ENCODE measurements at places on chromosomes 7 and 10. TPM values are rescaled to one million over a fixed set of nuclear protein-coding genes. Genes with fewer than 3 reads are reported as not detected.

WEE2 gene
- total RNA-seq: not detected

WDFY4 gene
- 0.37 TPM for total RNA-seq

MLLT10 gene
- total RNA-seq: 47.2 TPM

NUTM2B gene
- total RNA-seq: 0.73 TPM

- no peak for DNase-seq
- no peak overlapping the region for H3K27ac ChIP-seq
- no peaks in the 10 kb centered on the region for H3K36me3 ChIP-seq
Measured at GRCh38 chr7:43018446-43018845, 86.3 kb downstream of the MRPL32 start.

- no peak overlapping the region for H3K4me3 ChIP-seq
- DNase-seq: no peak
- no peaks in the 10 kb centered on the region for H3K36me3 ChIP-seq
- no peaks in the 10 kb centered on the region for H3K4me1 ChIP-seq
Measured at GRCh38 chr7:123787220-123788007, 38.6 kb upstream of the WASL start.

GRCh38 chr7:134828361-134828760 lies 48.9 kb downstream of the CALD1 start:
- no peaks in the 10 kb centered on the region for H3K4me1 ChIP-seq
- no peaks in the 10 kb centered on the region for H3K36me3 ChIP-seq
- H3K27me3 ChIP-seq: no peaks in the 10 kb centered on the region
- DNase-seq: no peak
- H3K4me3 ChIP-seq: no peak overlapping the region

DNA sequence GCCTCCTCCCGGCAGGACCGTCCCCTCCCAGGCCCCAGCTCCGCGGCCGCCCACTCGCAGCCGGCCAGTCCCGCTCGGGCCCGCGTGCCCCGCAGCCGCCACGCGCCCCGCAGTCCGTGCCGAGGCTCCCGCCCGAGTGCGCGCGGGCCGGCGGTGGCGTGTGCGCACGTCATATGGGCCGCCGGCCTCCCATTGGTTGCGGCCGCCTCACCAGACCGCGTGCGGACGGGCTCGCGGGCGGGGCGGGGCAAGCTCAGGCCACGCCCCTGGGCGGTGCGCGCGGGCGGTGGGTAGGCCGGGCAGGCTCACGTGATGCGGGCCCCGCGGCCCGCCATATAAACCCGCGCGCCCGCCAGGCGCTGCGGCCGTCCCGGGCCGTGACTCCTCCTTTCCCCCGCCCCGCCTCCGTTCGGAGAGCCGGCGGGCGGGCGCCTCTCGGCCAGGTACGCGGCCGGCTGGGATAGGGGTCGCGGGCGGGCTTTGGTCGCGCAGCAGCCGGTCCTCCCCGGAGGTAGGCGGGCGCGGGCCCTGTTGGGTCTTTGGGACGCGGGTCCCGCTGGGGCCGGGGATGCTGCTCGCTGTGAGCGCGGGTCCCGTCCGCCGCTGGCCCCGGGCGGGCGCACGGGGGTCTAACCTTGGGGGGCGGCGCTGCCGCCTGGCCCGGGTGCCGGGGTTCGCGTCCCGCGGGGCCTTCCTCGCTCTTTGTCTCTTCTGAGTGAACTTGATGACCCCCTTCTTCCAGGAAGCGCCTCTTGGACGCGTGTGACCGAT lies at the start of gene INSIG1:
Gene INSIG1 (plus strand): TSS at position 362 of the 771 bp plus-strand sequence. CDS start 408 bp downstream, at position 770.
- DNase-seq: peak; percentile 87
- peak within 1 kb of the TSS; percentile 89 for H3K4me3 ChIP-seq
- H3K27me3 ChIP-seq: peaks cover 3% of the 10 kb centered on the region
- H3K36me3 ChIP-seq: peaks cover 30% of the 10 kb centered on the region

GRCh38 chr10:36358736-36359135 lies 716.6 kb upstream of the FZD8 start:
- DNase-seq: no peak
- H3K36me3 ChIP-seq: no peaks in the 10 kb centered on the region
- H3K27ac ChIP-seq: no peak overlapping the region
- H3K4me1 ChIP-seq: no peaks in the 10 kb centered on the region
- no peaks in the 10 kb centered on the region for H3K27me3 ChIP-seq

DNA sequence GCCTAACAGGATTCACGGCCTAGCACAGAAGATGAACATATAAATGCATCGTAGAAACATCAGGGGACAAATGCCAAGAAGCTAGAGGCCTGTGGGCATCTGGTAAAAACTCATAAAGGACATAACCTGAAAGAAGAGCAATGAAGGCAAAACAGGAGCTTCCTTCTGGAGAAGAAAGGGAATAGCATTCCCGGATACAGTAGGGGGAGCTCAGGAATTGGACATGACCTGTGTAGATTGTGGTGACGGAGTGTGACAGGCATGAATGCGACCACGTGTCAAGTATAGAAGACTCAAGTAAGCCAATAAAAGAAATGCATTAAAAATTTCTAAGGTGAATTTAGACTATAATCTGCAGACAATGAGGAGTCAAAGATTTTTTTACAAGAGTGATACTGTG lies 270.1 kb downstream of the AGMO start:
- H3K4me3 ChIP-seq: no peak overlapping the region
- no peaks in the 10 kb centered on the region for H3K36me3 ChIP-seq
- no peak overlapping the region for H3K27ac ChIP-seq
- DNase-seq: no peak

GRCh38 chr10:108452533-108452932 lies 1288.0 kb upstream of the SORCS1 start:
- H3K27ac ChIP-seq: no peak overlapping the region
- no peaks in the 10 kb centered on the region for H3K36me3 ChIP-seq
- no peaks in the 10 kb centered on the region for H3K4me1 ChIP-seq
- no peaks in the 10 kb centered on the region for H3K27me3 ChIP-seq

GRCh38 chr7:138753610-138754009 lies 44.2 kb upstream of the TMEM213 start:
- no peaks in the 10 kb centered on the region for H3K27me3 ChIP-seq
- DNase-seq: no peak
- H3K36me3 ChIP-seq: no peaks in the 10 kb centered on the region
- peaks cover 75% of the 10 kb centered on the region for H3K4me1 ChIP-seq

DNA sequence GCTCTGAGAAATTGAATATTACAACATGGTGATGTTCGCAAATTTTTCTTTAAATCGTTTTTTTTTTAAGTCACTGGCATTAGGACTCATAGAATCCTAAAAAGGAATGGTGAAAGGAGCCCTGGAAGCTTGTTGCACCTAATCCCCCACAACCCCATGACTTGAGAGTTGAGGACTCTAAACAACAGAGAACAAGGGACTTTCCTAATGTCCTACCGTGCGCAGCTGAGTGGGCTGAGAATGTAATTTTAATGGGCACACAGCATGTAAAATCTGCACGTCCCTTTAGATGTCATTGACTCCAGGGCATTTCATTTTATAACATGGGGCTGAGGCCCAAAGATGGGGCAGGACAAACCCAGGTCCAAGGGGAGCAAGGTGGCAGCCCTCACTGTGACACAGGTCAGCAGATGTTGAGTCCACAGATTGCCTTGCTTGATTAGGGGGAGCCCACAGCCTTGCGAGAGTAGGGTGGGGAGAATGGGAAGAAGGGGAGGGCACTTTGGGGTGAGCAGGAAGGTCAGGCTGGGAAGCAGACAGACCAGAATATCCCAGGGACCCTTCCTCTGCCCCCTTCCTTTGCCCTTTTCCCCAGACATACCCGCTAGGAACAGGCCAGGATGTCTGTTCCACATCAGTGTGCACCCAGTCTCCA lies 208.4 kb upstream of the ZMIZ1 start:
- H3K27me3 ChIP-seq: no peaks in the 10 kb centered on the region
- H3K4me3 ChIP-seq: no peak overlapping the region
- no peaks in the 10 kb centered on the region for H3K4me1 ChIP-seq
- H3K27ac ChIP-seq: no peak overlapping the region

- no peak overlapping the region for H3K4me3 ChIP-seq
- no peaks in the 10 kb centered on the region for H3K36me3 ChIP-seq
- no peaks in the 10 kb centered on the region for H3K4me1 ChIP-seq
- H3K27ac ChIP-seq: no peak overlapping the region
- DNase-seq: no peak
Measured at GRCh38 chr10:70905071-70906021, 17.0 kb upstream of the PCBD1 start.

DNA sequence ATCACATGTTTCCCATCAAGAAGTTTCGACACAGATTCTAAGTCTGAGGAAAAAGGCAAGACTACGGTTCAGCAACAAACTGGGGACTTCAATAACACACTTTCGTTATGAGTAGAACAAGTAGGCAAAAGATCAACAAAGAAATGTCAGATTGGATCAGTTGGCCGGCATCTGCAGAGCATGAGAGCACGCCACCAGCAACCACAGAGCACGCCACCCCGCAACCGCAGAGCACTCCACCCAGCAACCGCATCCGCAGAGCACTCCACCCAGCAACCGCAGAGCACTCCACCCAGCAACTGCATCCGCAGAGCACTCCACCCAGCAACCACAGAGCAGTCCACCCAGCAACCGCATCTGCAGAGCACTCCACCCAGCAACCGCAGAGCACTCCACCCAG lies 89.7 kb upstream of the FAM20C start:
- H3K27me3 ChIP-seq: peaks cover 14% of the 10 kb centered on the region
- peak overlapping the region; percentile 74 for H3K27ac ChIP-seq
- peaks cover 9% of the 10 kb centered on the region for H3K4me1 ChIP-seq
- DNase-seq: no peak
- H3K36me3 ChIP-seq: peaks cover 2% of the 10 kb centered on the region

DNA sequence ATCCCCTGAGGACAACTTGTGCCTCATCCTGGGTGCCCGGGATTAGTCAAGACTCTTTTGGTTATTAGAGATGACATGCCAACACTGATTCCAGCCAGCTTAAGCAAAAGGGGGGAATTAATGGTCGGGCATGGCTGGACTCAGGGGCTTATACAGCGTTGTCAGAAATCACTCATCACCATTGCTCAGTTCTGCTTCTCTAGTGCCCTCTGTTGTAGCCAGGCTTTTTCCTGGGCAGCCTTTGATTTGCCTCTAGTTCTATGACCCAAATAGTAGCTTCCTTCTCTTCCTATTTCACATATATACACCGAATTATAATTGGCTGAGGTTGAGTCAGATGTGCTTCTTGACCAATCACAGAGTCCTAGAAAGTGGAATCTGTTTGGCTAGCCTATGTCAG lies 192.0 kb upstream of the HABP2 start:
- H3K4me3 ChIP-seq: no peak overlapping the region
- DNase-seq: no peak
- H3K27me3 ChIP-seq: peaks cover 4% of the 10 kb centered on the region
- H3K27ac ChIP-seq: no peak overlapping the region

DNA sequence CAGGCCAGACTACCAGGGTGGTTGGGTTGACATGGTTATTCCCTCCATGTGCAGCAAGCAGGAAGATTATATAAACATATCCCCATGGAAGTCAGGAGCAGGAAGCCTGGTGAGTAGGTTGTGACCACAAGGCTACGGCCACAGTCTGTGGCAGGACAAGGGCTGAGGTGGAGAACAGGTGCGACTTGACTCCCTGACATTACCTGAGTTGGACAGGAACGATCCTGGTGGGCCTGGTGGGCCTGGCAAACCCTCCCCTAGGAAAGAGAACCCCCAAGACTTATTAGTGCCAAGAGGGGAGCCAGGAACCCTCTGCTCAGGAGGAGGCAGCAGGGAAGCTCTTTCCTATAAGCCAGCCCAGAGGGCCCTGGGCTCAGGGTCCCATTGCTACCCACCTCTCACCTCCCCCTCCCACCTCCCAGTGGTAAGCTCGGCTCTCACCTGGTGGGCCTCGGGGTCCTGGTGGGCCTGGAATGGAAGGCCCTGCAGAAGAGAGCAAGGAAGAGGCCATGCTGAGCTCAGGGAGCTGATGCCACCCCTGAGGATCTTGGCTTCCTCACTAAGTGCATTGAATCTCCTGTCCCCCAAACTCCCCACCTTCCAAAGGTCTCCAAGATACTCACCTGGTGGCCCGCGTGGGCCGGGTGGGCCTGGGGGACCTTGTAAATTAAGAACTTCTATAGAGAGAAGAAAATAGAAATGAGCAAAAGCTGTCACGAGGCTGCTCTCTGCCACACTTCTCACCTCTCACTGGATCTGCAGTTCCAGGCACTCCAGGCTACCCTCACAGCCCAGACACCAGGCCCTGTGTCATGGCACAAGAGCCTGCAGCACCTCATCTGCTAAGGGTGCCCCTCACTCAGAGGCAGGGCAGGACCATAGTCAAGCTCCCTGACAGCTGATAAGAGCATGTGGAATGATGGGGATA lies 44.6 kb downstream of the COL17A1 start:
- DNase-seq: no peak
- H3K27me3 ChIP-seq: no peaks in the 10 kb centered on the region
- H3K4me3 ChIP-seq: no peak overlapping the region
- H3K36me3 ChIP-seq: no peaks in the 10 kb centered on the region
- no peak overlapping the region for H3K27ac ChIP-seq

All from activated CD4-positive, alpha-beta T cell treated with anti-CD3 and anti-CD28 coated beads, Interleukin-2, amount 10 ng/mL, durations not matched to agents 7 days and 5 days (primary cell).